ENCODE measurements at places on chromosomes 5 and 9. TPM values are rescaled to one million over a fixed set of nuclear protein-coding genes. Genes with fewer than 3 reads are reported as not detected.

DNA sequence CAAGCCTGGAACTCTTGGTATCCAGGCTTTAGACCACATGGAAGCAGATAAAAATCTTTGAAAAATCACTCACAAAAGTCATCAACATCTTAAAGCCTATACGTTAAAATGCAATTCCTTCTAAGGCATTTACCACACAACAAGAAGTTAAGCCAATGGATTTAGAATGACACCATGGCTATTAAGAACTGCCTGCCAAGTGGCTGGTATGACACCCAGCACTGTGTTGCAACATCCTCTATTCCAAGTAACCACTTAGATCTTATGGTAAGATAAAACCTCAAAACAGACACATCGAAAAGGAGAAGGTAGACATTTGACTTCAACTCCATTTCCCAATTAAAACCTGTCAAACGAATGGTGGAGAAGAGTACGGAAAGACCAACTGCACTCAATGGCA is 344.2 kb upstream of the SLC30A5 start:
- no peaks in the 10 kb centered on the region for H3K36me3 ChIP-seq
- H3K4me1 ChIP-seq, result peaks cover 42% of the 10 kb centered on the region
- DNase-seq, result no peak
- no peak overlapping the region for H3K4me3 ChIP-seq

DNA sequence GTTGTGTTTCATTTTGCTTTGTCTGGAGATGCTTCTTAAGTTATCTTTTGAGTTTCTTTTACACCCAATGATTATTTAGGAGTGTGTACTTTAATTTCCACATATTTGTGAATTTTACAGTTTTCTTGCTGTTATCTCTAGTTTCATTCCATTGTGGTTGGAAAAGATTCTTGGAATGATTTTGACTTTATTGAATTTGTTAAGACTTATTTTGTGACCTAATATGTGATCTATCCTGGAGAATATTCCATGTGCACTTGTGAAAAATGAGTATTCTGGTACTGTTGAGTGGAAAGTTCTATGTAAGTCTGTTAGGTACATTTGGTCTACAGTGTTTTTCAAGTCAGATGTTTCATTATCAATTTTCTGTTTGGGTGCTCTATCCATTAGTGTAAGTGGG is 24.4 kb upstream of the GRAMD2B start:
- H3K27ac ChIP-seq, result no peak overlapping the region
- no peak for DNase-seq
- H3K36me3 ChIP-seq, result peaks cover 3% of the 10 kb centered on the region
- H3K4me3 ChIP-seq, result no peak overlapping the region
- H3K4me1 ChIP-seq, result peaks cover 10% of the 10 kb centered on the region

DNA sequence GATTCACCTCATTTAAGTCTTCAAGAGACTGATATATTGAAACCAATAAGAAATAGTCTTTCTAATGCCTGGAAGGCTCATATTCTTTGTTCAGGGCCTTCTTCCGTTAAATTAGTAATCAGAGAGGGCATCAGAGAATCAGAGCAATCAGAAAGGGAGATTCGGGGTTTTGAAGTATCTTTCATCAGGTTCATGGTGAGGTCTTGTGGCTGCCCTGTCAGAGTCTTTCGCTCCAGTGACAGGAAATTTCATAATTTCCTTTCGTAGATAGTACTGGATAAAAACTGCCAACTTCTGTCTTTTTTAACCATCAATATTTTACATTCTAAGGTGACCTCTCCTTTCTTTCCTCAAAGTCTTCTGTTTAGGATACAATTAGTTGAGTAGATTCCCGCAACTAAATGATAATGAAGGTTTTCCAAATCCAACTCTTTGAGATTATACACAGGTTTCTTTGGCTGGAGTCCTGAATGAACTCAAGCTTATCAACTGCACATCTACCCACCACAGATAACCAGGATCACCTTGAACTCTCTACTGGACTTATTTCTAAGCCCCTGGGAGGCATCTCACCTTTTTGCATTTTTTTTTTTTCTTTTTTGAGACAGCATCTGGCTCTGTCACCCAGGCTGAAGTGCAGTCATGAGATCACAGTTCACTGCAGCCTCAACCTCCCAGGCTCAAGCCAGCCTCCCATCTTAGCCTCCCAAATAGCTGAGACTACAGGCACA is 5.5 kb downstream of the IL31RA start:
- H3K27ac ChIP-seq, result no peak overlapping the region
- H3K27me3 ChIP-seq, result no peaks in the 10 kb centered on the region
- H3K36me3 ChIP-seq, result peaks cover 2% of the 10 kb centered on the region
- H3K4me3 ChIP-seq, result no peak overlapping the region

DNA sequence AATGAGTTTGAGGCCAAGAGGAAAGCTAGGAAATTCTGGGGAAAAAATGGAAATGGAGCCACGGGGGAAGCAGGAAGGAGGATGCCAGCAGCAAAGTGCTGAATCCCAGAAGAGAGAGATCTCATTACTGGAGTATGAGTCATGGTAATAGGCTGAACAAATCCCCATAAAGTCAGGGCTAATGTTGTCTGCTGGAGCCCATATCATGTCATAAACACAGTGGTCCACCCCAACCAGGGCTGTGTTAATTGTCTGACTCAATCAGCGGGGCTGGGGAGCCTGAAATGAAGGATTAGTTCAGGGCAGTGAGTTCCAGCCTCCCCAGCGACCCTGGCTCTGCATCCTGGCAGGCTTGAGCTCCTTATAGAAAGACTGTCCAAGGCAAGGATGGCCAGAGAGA is 68.8 kb downstream of the TLR4 start:
- H3K27ac ChIP-seq, result no peak overlapping the region
- H3K27me3 ChIP-seq, result peaks cover 24% of the 10 kb centered on the region
- no peak overlapping the region for H3K4me3 ChIP-seq
- H3K36me3 ChIP-seq, result no peaks in the 10 kb centered on the region
- no peaks in the 10 kb centered on the region for H3K4me1 ChIP-seq
- DNase-seq, result no peak

DNA sequence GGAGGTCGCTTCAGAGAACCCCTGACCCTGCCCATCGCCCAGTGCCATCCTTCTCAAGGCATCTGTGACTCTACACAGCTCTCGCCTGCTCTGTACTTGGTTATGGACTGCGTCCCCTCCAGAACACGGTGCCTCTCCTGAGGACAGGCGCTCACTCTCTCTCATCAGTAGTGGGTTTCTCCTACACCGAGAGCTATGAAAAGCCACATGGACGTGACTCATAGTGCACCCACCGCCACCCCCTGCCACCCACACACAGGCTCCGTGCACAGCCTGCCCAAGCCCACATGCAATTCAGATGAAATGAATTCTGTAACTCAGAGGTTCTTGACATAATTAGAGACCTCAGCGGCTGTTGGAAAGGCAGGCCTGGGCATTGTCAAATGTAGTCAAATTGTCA is 13.9 kb downstream of the GTF3C5 start:
- no peak overlapping the region for H3K27ac ChIP-seq
- no peaks in the 10 kb centered on the region for H3K4me1 ChIP-seq
- H3K27me3 ChIP-seq, result no peaks in the 10 kb centered on the region
- H3K36me3 ChIP-seq, result peaks cover 38% of the 10 kb centered on the region

Gene IL3
- total RNA-seq, result not detected

Gene DOCK2
- 0.25 TPM for total RNA-seq

Gene OTULINL
- 3.0 TPM for total RNA-seq

Data from mesothelial cell of epicardium (in vitro differentiated cells).